B cell (primary cell): ENCODE measurements at places on chromosomes 3 and 15. TPM values are rescaled to one million over a fixed set of nuclear protein-coding genes. Genes with fewer than 3 reads are reported as not detected.

Gene CLN6
- total RNA-seq, result 22.8 and 31.5 TPM in 2 replicates

DNA sequence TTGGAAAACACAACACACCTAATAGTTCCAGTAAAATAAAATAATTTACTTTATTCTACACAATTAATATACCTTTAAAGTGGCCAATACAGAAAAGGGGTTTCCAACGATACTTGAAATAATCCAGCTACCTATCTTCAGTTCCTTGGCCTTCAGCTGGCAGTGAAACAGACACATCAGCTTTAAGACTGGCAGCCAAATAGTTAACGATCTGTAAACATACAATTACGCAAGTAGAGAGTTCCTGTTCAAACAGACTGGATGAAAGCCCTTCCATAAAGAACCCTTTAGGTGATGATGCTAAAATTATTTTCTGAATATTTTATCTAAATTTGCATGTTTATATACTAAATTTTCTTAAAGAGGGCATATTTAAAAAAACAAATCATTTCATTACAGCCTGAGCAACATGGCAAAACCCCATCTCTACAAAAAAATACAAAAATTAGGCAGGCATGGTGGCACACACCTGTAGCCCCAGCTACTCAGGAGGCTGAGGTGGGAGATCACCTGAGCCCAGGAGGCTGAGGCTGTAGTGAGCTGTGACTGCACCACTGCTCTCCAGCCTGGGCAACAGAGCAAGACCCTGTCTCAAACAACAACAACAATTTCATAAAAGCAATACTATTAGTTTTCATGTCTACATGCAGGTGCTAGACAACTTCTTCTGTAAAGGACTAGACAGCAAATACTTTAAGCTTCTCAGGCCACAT, 12.9 kb downstream of the DYNC1LI1 start:
- H3K27ac ChIP-seq, result no peak overlapping the region
- DNase-seq, result no peak
- H3K36me3 ChIP-seq, result no peaks in the 10 kb centered on the region
- peaks cover 9% of the 10 kb centered on the region for H3K4me1 ChIP-seq

DNA sequence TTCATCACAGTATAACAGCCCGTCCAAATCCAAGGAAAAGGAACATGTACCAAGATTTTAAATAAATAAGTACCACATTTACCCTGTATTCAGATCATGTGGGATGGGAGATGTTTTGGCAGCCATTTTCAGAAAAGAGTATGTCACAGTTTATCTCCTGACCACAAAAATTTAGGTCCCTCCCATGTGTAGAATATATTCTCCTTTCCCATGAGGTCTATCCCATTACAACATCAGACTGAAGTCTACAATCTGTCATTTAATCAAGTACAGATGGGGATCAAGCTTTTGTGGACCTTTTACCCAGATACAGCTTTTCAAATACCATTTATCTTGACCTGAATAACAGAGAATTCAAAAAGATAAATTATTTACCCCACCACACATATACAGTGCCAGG, 444.5 kb downstream of the PLOD2 start:
- H3K4me1 ChIP-seq, result no peaks in the 10 kb centered on the region
- no peak for DNase-seq
- H3K27me3 ChIP-seq, result no peaks in the 10 kb centered on the region
- no peak overlapping the region for H3K4me3 ChIP-seq

- H3K4me1 ChIP-seq, result no peaks in the 10 kb centered on the region
- H3K4me3 ChIP-seq, result no peak overlapping the region
- H3K27ac ChIP-seq, result no peak overlapping the region
- no peaks in the 10 kb centered on the region for H3K36me3 ChIP-seq
Measured at GRCh38 chr3:58560771-58561311, 16.4 kb downstream of the FAM107A start.

DNA sequence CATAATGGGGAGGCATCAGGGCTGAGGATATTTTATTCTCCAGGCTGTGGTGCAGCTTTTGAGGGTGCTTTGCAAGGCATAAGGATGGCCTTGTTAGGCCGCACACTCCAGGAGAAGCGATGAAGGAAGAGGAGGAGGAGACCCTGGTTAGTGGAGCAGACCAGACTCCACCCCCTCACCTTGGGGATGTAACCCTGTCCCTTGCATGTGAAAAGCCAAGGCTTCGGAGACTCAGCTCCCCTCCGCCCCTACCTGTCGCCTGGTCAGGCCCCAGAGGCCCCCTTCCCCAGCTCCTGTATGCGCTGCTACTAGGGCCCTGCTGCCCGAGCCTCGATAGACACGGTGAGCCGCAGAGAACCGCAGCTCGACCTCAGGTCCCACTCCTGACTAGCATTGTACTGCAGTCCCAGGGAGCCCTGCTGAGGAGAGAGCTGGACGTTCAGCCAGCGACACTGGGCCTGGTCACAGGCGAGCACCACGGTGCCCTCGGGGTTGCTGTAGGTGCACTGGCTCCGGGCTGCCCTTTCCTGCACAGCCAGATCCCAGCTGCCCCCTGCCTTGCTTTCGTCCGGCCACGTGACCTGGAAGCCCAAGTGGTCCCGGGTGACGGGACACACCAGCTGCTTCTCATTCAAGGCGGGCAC, 10.2 kb downstream of the CPN2 start:
- H3K27me3 ChIP-seq, result no peaks in the 10 kb centered on the region
- no peaks in the 10 kb centered on the region for H3K4me1 ChIP-seq
- no peak overlapping the region for H3K27ac ChIP-seq
- no peaks in the 10 kb centered on the region for H3K36me3 ChIP-seq
- no peak overlapping the region for H3K4me3 ChIP-seq
- DNase-seq, result no peak
